ENCODE measurements at places on chromosomes 7 and 10. TPM values are rescaled to one million over a fixed set of nuclear protein-coding genes. Genes with fewer than 3 reads are reported as not detected.

DNA sequence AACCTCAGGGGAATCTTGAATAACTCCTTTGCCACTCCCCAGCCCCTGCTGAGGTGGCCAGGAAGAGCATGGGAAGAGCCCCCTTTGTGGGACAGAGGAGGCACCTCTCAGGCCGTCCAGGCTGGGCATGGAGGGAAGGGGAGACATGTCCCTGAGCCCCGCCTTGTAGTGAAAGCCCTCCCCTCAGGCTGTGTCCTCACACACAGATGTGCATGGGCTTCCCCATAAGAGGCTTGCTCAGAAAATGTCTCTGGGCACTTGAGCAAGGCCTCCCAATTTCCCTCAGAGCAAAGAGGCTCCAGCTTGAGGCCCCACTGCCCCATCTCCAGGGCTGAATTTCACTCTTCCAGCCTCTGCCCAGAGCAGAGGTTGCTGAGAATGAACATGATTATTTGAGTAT lies 3.8 kb downstream of the TMEM72 start:
- peaks cover 47% of the 10 kb centered on the region for H3K4me1 ChIP-seq
- no peak overlapping the region for H3K27ac ChIP-seq
- no peaks in the 10 kb centered on the region for H3K27me3 ChIP-seq
- H3K4me3 ChIP-seq = no peak overlapping the region

- peaks cover 4% of the 10 kb centered on the region for H3K27me3 ChIP-seq
- H3K27ac ChIP-seq = no peak overlapping the region
- H3K4me3 ChIP-seq = no peak overlapping the region
- H3K4me1 ChIP-seq = no peaks in the 10 kb centered on the region
- H3K36me3 ChIP-seq = no peaks in the 10 kb centered on the region
Measured at GRCh38 chr10:98456686-98457482, 10.1 kb upstream of the HPS1 start.

- H3K27me3 ChIP-seq = no peaks in the 10 kb centered on the region
- H3K36me3 ChIP-seq = no peaks in the 10 kb centered on the region
Measured at GRCh38 chr7:7125963-7126362, 56.4 kb upstream of the C1GALT1 start.

The ZNF511 gene
- 84.7 TPM for polyA plus RNA-seq

DNA sequence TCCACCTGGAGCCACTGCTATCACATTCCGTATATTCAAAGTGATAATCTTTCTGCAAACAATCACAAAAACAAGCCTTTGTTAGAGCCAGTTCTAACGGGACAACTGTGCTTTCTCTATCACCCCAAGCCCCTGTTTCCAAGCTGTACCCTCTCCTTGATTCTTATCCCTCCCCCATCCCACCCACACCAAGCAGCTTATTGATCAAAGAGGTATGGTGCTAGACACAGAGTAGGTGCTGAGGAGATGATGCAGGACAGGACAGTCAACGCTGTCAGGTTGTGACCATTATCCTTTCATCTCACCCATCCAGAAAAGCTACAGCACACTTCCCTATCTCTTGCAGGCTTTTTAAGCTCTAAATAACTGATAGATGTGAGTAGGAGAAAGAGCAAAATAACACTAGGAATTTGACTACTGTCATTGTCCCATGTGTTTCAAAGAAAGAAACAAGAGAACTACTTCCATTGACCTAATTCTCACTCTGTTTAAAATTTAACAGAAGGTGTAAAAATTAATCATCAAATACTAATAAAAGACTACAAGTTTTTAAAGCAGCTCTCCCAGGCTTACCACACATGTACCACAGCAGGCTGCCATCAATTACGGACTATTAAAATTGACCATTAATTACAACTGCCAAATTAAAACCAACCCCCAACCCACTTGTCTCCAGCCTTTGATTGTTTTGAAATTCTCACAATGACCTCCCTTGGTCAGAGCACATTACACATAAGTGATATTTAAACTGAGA lies 94.3 kb downstream of the ELAPOR2 start:
- no peaks in the 10 kb centered on the region for H3K27me3 ChIP-seq
- H3K4me3 ChIP-seq = no peak overlapping the region
- no peak overlapping the region for H3K27ac ChIP-seq
- H3K4me1 ChIP-seq = no peaks in the 10 kb centered on the region
- DNase-seq = no peak
- no peaks in the 10 kb centered on the region for H3K36me3 ChIP-seq

The IDI2 gene
- polyA plus RNA-seq = not detected

DNA sequence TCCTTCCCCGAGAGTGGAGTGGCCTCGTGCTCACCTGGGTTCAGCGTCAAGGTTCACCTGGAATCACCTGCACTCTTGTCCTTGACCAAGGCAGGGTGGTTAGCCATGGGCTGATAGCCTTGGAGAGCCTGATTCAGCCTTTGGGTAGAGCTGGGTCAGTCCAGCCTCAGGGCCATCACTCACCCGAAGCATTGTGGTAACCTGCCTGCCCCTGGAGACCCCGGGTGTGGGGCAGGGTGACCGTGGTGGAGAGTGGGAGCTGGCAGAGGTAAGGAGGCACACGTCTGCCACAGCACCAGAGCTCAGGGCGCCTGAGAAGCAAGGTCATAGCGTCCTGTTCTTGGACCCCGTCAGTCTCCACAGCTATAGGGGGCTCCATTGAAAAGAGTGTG lies 27.8 kb upstream of the WDFY4 start:
- peaks cover 33% of the 10 kb centered on the region for H3K4me1 ChIP-seq
- no peak for DNase-seq
- no peak overlapping the region for H3K27ac ChIP-seq
- no peak overlapping the region for H3K4me3 ChIP-seq

The NKX1-2 gene
- not detected for polyA plus RNA-seq

DNA sequence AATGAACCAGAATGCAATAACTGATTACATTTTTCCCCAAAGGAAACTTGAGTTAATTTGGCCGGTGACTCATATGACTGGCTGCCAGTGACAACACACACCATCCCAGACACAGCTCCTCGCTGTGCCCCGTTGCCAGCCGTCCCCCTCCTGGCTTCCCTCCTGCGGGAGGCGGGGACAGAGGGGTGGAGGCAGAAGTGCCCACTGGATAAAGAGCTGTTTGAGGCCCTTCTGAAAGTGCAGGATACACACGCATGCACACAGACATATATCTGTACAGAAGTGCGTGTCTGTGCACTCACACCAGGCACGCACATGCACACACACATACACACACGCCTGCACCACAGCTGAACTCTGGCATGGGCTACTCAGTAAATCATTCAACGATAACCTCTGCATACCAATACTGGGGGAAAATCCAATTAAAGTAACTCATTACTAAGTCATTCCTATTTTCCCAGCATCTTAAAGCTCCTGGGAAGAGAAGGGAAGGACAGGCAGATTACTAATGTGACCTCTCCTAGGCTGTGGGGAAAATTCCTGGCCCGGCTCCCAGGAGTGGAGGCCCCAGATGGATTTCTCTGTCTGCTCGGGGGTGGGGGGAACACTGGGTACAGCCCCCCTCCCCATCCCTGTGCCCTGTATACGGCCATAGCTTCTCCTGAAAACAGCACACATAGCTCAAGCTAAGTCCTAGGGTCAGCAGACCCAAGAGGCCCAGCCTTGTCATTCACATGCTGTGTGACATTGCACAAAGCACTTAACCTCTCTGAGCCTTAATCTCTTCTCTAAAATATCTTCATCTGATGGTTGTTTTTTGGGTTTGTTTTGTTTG lies 52.3 kb upstream of the MYL10 start:
- no peaks in the 10 kb centered on the region for H3K36me3 ChIP-seq
- peaks cover 4% of the 10 kb centered on the region for H3K4me1 ChIP-seq
- no peaks in the 10 kb centered on the region for H3K27me3 ChIP-seq

GRCh38 chr7:106269254-106269961 lies 15.4 kb downstream of the NAMPT start:
- no peak overlapping the region for H3K4me3 ChIP-seq
- H3K27ac ChIP-seq = no peak overlapping the region

The SPDYE6 gene
- 0.29 TPM for polyA plus RNA-seq

The VPS41 gene
- 62.2 TPM for polyA plus RNA-seq

DNA sequence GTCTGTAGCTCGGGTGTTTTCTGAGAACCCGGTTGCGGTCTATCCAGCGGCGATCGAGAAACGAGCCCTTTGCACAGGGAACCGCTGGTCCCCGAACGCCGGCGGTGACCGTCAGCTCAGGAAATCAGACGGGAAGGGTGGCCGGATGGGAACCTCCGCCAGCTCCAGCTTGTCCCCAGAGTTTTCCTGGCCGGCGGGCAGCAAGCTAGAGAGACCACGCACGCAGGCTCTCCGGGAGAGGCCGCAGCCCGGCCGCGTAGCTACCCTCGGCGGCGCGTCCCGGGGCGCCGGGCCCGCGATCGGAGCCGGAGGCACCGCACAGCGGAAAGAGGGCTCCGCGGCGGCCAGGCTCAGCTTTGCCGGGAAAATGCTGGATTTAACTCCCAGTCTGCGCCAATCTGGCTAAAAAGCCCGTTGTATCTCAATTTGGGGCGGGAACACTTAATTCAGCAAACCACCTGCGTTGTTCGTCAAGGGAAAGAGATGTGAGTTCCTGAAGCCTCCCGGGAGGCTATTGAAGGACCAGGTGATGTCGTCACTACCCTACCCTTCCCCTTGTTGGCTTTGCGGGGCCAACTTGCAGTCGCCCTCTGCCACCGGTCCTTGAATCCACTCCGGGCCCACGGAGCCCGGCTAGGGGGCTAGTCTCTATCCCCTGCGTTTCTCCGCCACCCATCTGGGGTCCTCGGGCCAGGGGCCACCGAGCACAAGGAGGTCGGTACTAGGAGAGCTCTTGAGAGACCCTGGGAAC lies 859 bp upstream of the CH25H start:
- no peak overlapping the region for H3K27ac ChIP-seq
- peak; percentile 45 for DNase-seq
- peaks cover 59% of the 10 kb centered on the region for H3K27me3 ChIP-seq
- peaks cover 24% of the 10 kb centered on the region for H3K4me1 ChIP-seq
- H3K4me3 ChIP-seq = peak overlapping the region; percentile 42
- H3K36me3 ChIP-seq = no peaks in the 10 kb centered on the region

- no peaks in the 10 kb centered on the region for H3K27me3 ChIP-seq
- H3K4me1 ChIP-seq = no peaks in the 10 kb centered on the region
- H3K4me3 ChIP-seq = no peak overlapping the region
Measured at GRCh38 chr7:100943693-100944092, 5.6 kb upstream of the MUC3A start.

The DDC gene
- not detected for polyA plus RNA-seq

The PYROXD2 gene
- polyA plus RNA-seq = 9.5 TPM

The RAB19 gene
- polyA plus RNA-seq = not detected

GRCh38 chr7:141227454-141227853 lies 153.6 kb downstream of the TMEM178B start:
- H3K36me3 ChIP-seq = no peaks in the 10 kb centered on the region
- H3K4me1 ChIP-seq = no peaks in the 10 kb centered on the region
- DNase-seq = no peak
- H3K4me3 ChIP-seq = no peak overlapping the region
- H3K27ac ChIP-seq = no peak overlapping the region

The CYP2C19 gene
- polyA plus RNA-seq = not detected

GRCh38 chr10:132542086-132542775 lies 4.6 kb downstream of the INPP5A start:
- peaks cover 11% of the 10 kb centered on the region for H3K36me3 ChIP-seq
- H3K27me3 ChIP-seq = no peaks in the 10 kb centered on the region
- no peak overlapping the region for H3K27ac ChIP-seq
- H3K4me1 ChIP-seq = peaks cover 82% of the 10 kb centered on the region
- H3K4me3 ChIP-seq = no peak overlapping the region

GRCh38 chr10:69624245-69624786 lies 5.7 kb upstream of the FAM241B start:
- DNase-seq = no peak
- no peaks in the 10 kb centered on the region for H3K36me3 ChIP-seq
- H3K4me1 ChIP-seq = no peaks in the 10 kb centered on the region
- H3K27me3 ChIP-seq = peaks cover 6% of the 10 kb centered on the region
- H3K4me3 ChIP-seq = no peak overlapping the region

The AOC1 gene
- polyA plus RNA-seq = not detected

The DPP6 gene
- not detected for polyA plus RNA-seq

DNA sequence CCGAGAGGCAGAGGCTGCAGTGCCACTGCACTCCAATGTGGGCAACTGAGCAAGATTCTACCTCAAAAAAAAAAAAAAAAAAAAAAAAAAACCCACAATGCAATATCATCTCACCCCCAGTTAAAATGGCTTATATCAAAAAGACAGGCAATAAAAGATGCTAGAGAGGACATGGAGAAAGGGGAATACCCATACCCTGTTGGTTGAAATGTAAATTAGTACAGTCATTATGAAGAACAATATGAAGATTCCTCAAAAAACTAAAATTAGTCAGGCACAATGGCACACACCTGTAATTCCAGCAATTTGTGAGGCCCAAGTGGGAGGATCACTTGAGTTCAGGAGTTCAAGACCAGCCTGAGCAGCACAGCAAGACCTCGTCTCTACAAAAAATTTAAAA lies 25.7 kb downstream of the ABI1 start:
- no peaks in the 10 kb centered on the region for H3K27me3 ChIP-seq
- H3K27ac ChIP-seq = no peak overlapping the region
- H3K36me3 ChIP-seq = no peaks in the 10 kb centered on the region
- DNase-seq = no peak
- H3K4me3 ChIP-seq = no peak overlapping the region

DNA sequence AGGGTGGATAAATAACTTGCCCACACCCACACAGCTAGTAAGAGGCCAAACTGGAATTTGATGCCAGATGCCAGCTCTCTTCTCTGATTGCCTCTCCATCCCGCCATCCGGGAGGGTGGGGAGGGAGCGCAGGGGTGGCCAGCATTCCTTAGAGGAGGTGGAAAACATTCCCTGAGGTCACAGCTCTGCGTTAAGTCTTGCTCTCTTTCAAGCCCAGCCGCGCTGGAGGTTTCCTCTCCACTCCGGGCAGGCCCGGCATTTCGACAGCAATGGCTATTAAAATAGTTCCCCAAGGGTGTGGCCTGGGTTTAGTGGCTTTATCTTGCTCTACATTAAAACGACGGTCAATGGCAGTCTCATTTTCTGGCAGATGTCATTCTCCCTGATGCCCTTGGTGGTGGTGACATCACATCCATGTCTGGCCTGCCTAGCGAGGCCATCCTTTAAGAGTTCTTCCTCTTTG lies 16.1 kb upstream of the C10orf71 start:
- H3K27me3 ChIP-seq = no peaks in the 10 kb centered on the region
- peak overlapping the region; percentile 19 for H3K4me3 ChIP-seq
- H3K36me3 ChIP-seq = no peaks in the 10 kb centered on the region
- peak; percentile 90 for DNase-seq
- H3K4me1 ChIP-seq = peaks cover 87% of the 10 kb centered on the region

- no peak for DNase-seq
- no peak overlapping the region for H3K27ac ChIP-seq
- H3K4me1 ChIP-seq = no peaks in the 10 kb centered on the region
- no peaks in the 10 kb centered on the region for H3K27me3 ChIP-seq
- no peak overlapping the region for H3K4me3 ChIP-seq
- no peaks in the 10 kb centered on the region for H3K36me3 ChIP-seq
Measured at GRCh38 chr7:66050990-66051448, 24.6 kb upstream of the ASL start.

The INMT gene
- not detected for polyA plus RNA-seq

GRCh38 chr7:4233621-4234497 lies 448.2 kb upstream of the FOXK1 start:
- DNase-seq = no peak
- H3K4me1 ChIP-seq = no peaks in the 10 kb centered on the region
- no peaks in the 10 kb centered on the region for H3K36me3 ChIP-seq
- H3K27ac ChIP-seq = no peak overlapping the region

- H3K27me3 ChIP-seq = no peaks in the 10 kb centered on the region
- no peak for DNase-seq
- no peaks in the 10 kb centered on the region for H3K4me1 ChIP-seq
- H3K36me3 ChIP-seq = no peaks in the 10 kb centered on the region
- no peak overlapping the region for H3K4me3 ChIP-seq
Measured at GRCh38 chr10:50635286-50635685, 11.5 kb upstream of the SGMS1 start.

- H3K36me3 ChIP-seq = no peaks in the 10 kb centered on the region
- H3K27me3 ChIP-seq = no peaks in the 10 kb centered on the region
- no peak for DNase-seq
- no peak overlapping the region for H3K27ac ChIP-seq
- no peak overlapping the region for H3K4me3 ChIP-seq
- peaks cover 58% of the 10 kb centered on the region for H3K4me1 ChIP-seq
Measured at GRCh38 chr7:50664461-50664922, 99.3 kb upstream of the DDC start.
